ENCODE measurements at places on chromosomes 5 and 9.

DNA sequence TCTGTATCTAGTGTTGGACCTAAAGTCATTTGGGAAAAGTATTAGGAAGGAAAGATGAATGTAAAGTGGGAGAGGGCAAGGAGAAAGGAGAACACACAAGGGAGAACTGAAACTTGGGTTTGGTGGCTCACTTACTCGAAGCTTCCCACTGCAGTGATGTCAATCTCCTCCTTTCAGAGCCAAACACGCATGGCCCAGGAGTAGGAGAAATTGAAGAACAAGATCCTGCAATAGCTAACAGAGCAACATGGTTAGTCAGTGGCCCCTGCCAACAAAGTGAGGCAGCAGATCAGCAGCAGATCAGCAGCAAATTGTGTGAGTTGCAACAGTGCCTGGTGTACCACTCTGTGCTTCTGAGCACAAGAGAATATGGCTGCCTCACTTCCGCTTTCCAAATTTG is 366.4 kb downstream of the PSAT1 start:
- DNase-seq: no peak

GRCh38 chr5:109614981-109615380 is 74.7 kb upstream of the MAN2A1 start:
- no peak for DNase-seq

DNA sequence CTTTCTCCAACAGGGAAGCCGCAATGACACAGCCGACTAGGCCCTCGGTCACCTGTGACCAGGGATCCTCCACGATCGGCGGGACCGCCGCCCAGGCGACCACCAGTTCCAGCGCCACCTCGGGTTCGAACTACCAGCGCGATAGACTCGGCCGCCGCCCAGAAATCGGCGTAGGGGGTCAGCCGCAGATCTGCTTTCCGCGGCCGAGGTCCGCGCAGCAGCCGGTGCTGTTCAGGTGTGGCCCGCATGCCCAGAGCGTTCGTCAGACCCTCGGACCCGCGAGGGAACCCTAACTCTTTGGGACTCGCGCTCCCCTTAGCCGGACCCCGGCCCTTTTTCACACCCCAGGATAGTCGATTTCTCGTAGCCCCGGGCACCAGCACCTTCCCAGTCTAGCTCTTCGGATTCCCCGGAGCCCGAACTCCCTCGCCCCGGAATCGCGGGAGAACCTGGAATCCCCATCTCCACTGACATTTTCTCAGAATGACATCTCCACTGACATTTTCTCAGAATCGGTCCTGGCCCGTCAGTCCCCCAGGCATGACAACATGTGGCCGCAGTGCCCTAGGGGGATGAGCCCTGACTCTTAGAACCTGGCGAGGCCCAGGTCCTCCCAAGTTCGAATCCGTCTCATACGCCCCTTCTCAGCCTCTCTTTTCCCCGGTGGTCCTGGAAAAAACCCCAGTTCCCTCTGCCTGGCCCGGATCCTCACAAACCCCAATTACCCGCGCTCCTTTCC is 428 bp downstream of the C5orf52 start:
- DNase-seq: no peak

- no peak for DNase-seq
Observed at GRCh38 chr5:104126980-104127379, 564.4 kb upstream of the NUDT12 start.

DNA sequence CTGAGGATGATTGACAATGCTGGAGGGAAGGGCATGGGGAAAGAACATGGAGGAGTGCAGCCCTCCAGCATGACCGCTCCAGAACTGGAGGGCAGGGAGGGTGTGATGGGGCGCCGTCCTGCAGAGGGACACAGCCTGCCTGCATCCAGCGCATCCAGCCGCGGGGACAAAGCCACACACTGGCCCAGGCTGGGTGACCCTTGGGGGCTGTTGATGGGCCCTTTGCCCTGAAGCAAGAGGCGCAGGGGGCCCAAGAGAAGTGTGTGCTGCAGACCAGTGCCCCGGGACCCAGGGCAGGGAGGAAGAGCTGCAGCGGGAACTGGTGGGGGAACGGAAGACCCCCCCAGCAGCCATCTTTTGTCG is 169.8 kb upstream of the PPP1R26 start:
- DNase-seq: no peak

DNA sequence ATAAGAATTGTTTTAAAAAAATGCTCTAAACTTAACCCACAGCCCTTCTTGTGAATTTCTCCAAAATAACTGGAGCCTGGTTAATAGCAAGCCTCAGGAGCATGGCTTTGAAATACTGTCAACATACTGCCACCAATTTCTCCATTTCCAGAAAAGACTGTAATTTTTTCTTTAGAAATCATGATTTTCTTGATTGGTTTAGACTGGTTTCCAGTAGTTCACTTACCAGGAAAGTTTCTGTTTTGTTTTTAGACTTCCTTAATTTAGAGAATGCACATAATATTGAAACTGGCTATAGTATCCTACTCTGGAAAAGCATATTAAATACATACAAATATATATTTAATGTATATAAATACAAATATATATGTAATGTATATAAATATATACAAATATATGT is 4.5 kb upstream of the CD274 start:
- no peak for DNase-seq

- no peak for DNase-seq
Observed at GRCh38 chr5:81207009-81207408, 26.1 kb upstream of the CKMT2 start.

DNA sequence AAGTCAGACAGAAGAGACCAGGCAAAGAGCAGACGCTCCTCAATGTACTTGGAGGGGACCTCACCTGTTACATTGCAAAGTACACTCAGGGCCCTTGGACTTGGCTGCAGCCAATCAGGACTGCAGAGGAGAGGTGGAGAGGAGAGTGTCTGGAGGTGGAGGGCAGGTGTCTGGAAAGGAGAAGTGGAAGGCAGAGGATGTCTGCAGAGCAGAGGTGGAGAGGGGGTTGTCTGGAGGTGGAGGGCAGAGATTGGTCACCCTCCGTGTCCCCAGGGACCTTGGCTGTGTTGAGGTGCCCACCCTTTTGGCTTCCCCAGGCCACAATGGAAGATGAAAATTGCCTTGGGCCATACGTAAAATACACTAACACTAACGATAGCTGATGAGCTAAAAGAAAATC is 241.3 kb upstream of the IRX2 start:
- DNase-seq: no peak

DNA sequence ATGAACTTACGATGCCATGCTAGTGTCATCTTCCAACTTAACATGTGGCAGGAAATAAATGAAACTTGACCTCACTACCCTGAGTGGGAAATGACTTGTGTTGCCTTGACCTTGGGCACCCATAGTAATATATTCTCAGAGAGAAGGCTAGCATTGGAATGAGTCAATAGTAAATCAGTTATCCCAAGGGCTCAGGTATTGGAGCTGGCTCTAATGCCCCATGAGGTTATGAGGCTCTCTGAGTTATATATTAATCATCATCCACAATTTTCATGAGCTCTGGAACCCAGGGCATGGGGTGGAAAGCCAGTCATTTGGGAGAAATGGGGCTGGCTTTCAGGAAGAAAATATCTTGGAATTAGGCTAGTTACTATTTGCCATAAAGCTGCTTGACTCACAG is 42.4 kb upstream of the SMIM32 start:
- DNase-seq: no peak

- no peak for DNase-seq
Observed at GRCh38 chr9:109450346-109450745, 47.8 kb downstream of the PTPN3 start.

- DNase-seq: no peak
Observed at GRCh38 chr5:124653666-124654065, 92.8 kb downstream of the ZNF608 start.

DNA sequence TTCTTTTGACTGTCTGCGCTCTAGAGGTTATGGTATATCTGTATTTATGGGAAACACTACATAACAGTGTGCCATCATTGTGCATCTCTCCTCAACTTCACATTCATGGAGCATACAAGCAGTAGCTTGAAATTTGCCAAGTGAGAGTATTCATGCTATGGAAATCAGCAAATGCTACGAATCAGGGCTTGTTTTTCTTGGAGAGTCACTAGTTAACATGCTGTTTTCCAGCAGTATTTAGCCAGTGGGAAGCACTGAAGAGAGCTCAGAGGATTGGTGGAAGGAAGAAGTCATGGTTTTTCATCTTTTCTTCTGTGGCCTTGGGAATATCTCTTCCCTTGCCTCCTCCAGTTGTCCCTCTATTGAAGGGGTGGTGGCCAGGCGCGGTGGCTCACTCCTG is 303.0 kb downstream of the PSAT1 start:
- DNase-seq: no peak

DNA sequence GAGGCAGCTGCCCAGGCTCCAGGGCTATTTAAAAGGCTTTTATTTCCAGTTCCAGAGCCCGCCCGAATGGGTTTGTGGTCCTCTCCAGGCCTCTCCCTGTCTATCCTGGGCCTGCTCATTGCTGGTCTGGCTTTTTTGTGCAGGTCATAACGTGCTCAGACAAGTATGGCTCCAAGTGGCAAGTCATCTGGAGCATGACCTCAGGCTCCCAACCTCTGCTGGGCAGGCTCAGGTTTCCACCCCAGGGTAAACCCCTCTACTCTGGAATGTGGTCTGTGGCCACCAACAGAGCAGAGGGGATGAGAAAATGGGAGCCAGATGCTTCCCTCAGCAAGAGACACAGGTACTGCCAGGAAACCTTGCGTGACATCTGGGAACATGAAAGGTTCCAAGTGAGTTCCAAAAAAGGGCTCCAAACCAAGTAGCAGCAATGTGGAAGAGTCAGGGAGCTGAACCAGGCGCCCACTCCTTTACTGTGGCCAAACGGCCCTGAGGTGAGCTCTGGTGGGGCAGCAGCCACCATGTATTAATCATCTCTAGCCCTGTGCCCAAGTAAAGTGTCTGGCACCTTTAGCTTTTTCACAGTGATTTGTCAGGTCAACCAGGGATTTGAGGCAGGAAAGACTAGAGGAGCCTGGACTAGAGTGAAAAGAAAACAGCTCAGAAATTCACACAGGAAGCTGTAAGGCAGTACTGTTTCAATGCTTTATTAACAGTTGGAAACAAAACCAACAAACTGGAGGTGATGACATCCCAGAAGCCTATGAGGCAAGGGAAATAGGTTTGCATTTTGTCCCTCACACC is 25.7 kb downstream of the PCDHGC5 start:
- DNase-seq: no peak

DNA sequence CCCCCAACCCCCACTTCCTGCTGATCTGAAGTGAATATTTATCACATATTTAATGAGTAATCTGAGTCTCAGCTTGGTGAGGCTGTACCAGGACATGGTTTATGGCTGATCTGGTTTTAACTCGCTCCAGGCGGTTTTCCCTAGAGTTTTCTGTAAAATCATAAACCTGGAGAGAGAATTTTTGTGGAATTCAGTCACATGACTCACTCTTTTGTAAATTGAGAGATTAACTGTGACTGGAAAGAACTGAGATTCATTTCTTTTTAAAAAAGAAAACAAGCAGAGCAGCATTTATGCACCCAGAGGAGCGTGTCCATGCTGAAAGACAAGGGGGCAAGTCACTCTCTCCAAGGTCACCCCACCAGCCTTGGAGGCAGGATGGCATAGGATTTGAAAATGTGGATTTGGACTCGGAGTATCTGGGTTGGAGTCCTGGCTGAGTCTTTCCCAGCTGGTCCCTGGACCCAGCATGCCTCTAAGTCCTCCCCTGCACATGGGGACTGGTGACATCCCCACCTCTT is 81.8 kb downstream of the ZNF618 start:
- no peak for DNase-seq

DNA sequence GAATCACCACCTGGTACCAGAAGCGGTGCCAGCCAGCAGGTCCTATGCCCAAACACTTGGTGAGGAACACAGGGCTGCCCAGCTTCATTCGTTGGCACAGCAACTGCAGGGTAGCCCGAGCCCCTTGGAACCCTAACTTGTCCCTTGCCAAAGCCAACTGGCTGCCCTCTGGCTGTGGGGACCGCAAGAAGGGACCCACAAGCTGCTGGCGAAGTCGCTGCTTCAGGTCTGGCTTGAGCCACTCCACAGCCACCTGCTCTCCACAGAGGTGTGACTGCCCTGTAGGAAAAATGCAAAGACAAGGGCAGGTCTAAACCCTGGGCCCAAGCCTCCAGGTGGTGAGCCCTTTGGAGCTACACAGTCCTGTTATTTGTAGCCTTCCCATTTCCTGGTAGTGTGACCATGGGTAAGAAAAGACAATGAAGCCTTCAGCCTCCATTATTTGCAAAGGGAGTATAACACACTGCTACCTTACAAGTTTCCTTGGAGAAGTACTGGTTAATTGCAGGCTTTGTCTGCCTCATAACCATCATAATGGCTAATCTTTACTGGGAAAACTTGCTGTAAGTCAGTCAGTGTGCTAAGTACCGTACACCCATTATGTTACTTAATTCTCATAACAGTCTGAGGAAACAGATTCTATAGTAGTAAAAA is 1.8 kb downstream of the DND1 start:
- DNase-seq: no peak

All from NCI-H187 treated with DMSO at 0.1 percent for 48 hours (cell line).